ENCODE measurements at places on chromosomes 12 and 14.

- DNase-seq = no peak
These were observed 144.9 kb downstream of the SRGAP1 start for GRCh38 chr12:63989301-63989845.

DNA sequence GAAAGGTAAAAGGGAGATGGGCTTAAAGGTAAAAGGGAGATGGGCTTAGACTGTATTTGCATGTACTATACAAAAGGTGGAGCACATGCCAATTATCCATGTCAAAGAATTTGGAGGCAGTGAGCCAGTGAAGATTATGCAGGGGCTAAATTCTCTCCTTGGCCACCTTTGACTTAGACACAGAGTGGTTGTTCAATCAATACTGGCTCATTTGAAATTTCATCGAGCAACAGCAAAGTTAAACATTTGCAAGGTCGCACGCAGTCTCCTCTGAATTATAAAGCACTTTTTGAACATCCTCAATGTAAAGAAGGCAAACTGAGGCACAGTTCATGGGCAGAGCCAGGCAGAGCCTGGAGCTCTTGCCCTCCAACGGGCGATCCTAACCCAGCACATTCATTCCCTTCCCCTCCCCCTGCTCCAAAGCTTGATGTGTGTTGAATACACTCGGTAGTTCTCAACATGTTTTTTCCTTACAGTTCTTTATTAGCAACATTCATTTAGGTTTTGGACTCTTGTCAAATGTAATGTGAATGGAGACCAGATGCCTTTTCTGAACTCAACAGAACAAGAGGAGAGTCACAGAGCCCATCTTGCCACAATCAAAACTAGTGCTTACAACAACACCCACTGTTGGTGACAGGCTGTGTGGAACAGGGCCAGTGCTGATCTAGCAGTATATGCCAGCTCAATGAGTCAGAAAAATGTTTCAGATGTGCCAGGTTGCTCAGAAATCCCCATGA lies 169.7 kb upstream of the G2E3 start:
- no peak for DNase-seq

DNA sequence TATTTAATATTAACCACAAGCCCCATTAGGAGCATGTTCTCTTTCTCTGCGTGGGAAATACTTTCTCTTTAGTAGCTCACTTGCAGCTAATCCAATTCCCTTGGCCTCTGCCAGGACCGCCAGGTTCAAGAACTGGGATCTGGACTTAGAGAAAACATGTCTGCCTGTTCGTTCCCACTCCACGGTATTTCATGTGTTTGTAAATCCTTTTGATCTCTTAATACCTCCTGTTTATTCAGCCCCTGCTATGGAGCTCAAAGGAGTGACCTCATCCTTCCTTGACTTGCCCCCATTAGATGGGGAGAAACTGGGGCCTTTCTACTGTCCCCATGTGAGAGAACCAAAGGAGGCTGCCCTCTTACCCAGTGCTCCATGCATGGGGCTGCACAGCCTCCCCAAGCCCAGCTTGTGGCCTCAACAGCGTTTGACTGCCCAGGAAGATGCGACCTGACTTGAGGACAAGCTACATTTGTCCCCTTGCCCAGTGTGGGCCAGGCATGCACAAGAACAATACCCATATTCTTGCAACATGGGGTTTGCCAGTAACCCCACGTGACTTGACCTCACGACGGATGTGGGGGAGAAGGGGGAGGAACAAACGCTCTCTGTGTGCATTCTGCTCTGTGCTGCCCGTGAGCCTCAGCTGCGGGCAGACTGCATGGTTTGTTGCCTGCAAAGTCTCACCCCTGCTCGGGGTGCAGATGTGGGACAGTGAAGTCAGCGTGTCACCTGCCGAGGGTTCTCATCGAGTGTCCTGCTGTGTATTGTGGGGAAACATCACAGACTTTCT lies 30.3 kb downstream of the CD9 start:
- DNase-seq = peak; percentile 63

GRCh38 chr12:13442457-13442856 lies 245.9 kb downstream of the EMP1 start:
- no peak for DNase-seq

GRCh38 chr12:11762723-11763326 lies 113.4 kb downstream of the ETV6 start:
- DNase-seq = no peak

DNA sequence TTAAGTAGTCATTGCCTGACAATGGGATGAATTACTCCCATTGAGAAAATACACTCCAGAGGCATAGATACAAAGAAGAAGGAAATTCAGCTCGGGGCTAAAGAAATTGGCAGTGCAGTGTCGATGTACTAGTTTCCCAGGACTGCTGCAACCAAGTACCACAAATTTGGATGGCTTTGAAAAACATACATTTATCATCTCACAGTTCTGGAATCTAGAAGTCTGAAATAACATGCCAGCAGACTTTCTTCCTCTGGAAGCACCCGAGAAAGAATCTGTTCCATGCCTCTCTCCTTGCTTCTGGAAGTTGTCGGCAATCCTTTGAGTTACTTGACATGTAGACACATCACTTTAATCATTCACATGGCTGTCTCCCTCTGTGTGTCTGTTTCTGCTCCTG lies 101.9 kb downstream of the TMTC3 start:
- DNase-seq = no peak

GRCh38 chr12:60174941-60175340 lies 579.1 kb downstream of the SLC16A7 start:
- no peak for DNase-seq

- DNase-seq = peak; percentile 78
These were observed 11.2 kb upstream of the FKBP11 start for GRCh38 chr12:48936379-48936979.

DNA sequence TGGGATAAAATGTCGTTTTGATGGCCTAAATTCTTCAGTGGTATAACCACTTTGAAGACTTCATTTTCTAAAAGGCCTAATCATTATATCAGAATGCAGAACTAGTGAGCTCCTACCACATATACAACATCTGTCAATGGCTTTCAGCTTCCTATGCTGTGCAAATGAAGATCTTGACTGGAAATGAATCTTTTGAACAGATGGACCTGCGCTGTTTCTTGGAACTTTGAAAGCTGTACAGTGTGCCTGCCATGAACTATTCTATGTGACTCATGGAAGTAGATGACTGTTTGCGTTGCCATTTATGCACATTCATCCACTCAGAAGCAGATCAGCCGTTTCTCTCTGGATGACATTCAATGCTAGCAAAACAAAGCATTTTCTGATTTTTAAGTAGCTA lies 542.2 kb upstream of the USP15 start:
- no peak for DNase-seq

DNA sequence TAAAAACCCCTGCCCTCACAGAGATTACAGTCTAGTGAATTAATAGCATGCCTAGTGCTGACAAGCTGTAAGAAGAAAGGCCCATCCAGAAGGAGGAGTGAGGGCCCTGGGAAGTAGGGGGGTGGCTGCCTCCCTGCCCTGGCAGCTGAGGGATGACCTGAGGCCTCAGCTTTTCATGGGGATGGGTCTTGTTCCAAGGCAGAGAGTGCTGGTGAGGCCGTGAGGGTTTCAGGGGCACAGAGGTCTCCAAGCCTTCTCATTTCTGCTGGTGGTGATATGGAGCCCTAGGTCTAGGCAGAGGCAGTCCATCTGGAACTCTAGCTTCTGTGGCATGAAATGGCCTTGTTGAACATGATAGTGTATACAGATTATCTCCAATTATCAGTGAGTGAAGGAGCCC lies 114.4 kb downstream of the ZFP36L1 start:
- no peak for DNase-seq

- DNase-seq = no peak
These were observed 89.4 kb downstream of the R3HDM2 start for GRCh38 chr12:57341275-57341990.

- DNase-seq = no peak
These were observed 69.3 kb upstream of the IGF1 start for GRCh38 chr12:102549691-102550090.

GRCh38 chr12:112932485-112933128 lies 5.7 kb upstream of the OAS3 start:
- DNase-seq = no peak

DNA sequence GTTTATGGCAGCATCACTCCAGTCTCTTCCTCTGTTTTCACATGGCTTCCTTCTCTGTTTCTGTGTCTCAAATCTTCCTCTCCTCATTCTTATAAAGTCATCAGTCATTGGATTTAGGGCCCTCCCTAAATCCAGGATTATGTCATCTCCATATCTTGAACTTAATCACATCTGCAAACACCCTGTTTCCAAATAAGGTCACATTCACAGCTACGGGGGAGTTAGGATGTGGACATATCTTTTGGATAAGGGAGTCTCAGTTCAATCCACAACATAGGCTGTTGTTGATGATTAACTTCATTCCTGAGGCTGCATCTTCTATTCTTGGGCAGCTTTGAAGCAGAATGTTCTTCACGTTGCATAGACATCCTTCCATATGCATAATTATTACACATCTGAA lies 40.3 kb upstream of the NTF3 start:
- no peak for DNase-seq

DNA sequence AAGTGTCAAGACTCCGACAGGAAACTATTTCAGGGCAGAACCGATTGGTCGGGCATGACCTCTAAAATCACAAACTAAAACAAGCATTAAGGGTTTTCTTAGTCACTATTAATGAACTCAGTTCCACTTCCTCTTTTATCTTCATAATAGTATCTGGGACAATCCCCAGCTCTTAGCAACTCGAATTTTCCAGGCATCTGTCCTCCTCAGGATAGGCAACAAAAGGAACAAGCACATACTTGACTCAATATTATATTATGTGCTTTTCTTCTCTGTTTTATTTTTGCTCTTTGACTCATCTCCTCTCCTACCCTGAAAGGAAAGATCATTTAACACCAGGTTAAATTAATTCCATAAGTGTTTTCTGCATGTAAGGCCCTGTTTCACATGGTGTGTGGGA lies 638.3 kb upstream of the TBX3 start:
- DNase-seq = no peak

DNA sequence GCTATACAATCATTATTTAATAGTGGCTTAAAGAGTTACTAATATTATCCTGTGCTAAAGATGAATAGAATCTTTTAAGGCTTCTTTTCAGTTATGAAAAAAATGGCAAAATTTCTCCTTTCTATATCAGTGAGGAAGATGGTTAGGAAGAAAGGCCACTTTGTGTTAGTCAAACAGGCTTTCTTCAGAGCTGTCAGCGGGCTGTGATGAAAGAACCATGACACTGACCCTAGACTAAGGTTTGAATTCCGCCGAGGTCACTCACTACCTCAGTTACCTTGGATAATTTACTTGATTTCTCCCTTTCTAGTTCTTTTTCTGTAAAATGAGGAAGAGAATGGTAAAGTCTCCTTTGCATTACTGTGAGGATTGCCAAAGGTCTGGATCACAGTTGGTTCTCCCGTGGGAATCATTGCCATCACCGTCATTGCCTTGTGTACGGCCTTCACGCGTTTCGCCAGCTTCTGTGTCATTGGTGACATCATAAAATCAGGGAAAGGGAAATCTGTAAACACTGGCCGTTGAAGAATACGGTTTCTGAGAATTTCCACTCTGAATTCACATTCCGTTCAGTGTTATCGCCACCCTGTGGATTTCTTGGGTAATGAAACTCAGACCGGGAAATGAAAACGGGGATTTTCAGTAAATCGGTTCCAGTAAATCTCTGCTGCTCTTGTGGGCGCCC lies 26.7 kb upstream of the YBX3 start:
- DNase-seq = peak; percentile 86

DNA sequence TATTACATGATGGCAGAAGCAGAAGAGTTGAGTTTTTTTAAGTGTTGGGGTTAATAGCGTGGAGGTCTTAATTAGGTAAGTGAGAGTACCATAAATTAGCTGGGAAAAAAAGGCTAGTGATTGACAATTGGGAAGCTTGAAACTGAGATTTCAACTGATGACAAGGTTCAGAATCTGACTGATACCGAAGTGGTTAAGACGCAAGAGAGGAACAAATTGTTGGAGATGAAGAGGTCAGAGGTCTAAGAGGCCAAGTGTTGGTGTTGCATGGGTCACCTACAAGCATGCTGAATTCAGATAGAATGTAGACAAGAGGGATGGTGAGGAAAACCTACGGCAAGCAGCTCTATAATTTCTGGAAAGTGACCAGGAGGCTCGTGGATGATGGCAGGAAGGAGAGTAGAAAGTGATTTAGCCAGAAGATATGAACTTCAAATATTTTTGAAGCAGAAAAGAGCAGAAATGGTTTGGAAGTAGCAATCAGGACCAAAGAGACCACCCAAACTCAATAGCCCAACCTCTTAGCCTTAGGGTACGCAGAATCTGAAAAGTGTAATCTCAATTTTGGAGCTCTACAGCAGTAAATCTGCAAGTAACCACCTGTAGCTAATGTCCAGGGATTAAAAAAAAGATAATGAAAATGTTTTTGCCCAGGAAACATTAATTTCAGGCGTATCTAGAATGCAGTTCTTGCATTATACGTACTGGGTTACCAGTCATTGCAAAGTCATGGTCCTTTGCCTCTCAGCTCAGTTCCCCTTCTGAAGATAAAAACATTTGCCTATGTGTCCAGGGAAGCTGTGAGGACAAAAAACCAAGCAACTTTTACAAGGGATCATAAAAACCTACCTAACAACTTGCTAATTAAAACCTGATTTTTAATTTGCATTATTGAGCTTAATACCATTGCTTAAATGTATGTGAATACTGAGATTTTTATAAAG lies 1.7 kb upstream of the TMPO start:
- no peak for DNase-seq

GRCh38 chr12:76719171-76720041 lies 44.5 kb upstream of the ZDHHC17 start:
- no peak for DNase-seq

- DNase-seq = no peak
These were observed 106.2 kb upstream of the PDE3A start for GRCh38 chr12:20262119-20262518.

GRCh38 chr12:53944209-53944608 lies 5.6 kb downstream of the HOXC13 start:
- peak; percentile 16 for DNase-seq

DNA sequence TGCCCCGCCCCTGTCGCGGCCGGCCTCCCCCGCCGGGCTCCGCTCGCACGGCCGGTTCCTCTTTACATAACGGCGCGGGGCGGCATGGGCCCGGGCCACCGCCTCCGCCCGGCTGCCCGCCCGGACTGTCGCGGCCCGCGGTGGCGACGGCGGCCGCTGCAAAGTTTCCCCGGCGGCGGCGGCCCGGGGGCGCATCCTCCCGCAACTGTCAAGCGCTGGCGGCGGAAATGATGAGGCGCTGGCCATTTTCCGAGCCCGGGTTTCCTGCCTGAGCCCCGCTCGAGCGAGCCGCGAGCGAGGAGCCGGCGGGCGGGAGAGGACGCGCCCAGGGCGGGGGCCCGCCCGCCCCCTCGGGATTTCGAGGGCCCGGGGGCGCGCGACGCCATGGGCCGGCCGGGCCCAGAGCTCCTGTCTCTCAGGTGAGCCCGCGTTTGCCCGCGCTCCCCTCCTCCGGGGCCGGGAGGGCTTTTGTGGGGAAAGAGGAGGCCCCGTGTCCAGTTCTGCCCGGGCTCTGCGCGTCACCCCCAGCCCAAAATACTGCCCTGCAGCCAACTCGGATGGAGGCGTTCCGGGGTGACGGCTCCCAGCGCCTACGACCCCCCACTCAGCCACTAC lies at the start of gene SH2B3:
Gene SH2B3, plus strand, starts transcription at position 65 of the 615 bp plus-strand sequence. CDS start 12,223 bp downstream, outside the sequence.
- DNase-seq = peak; percentile 73

DNA sequence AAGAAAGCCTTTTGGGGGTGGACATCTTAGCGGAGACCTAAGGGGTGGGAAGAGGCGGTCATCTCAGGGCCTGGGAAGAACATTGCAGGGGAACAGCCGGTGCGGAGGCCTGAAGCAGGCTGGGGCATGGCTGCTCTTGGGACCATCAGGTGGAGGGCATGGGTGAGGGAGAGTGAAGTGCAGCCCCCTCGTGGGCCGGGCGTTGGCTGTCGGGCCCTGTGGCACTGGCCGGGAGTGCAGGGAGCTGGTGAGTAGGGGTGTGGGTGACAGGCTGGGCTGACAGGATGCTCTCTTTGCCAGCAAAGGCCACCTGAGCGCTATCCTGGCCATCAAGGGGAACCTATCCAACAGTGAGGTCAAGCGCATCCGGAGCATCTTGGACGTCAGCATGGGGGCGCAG lies 11.7 kb downstream of the TNFAIP2 start:
- no peak for DNase-seq

Measured in left hindlimb (tissue), 1 donor.